Activated naive CD4-positive, alpha-beta T cell treated with anti-CD3 and anti-CD28 coated beads, Interleukin-2, amount 10 ng/mL, durations not matched to agents 7 days and 5 days (primary cell): ENCODE measurements at places on chromosomes 12 and 14.

- H3K27ac ChIP-seq = no peak overlapping the region
- DNase-seq = no peak
- no peaks in the 10 kb centered on the region for H3K4me1 ChIP-seq
- no peak overlapping the region for H3K4me3 ChIP-seq
- no peaks in the 10 kb centered on the region for H3K27me3 ChIP-seq
These were observed 437.1 kb downstream of the NPAS3 start for GRCh38 chr14:33375786-33376185.

GRCh38 chr14:59028476-59029202 is 159.8 kb upstream of the DAAM1 start:
- no peaks in the 10 kb centered on the region for H3K36me3 ChIP-seq
- H3K27me3 ChIP-seq = peaks cover 13% of the 10 kb centered on the region
- peak; percentile 59 for DNase-seq
- no peak overlapping the region for H3K4me3 ChIP-seq
- peaks cover 4% of the 10 kb centered on the region for H3K4me1 ChIP-seq

GRCh38 chr12:15662983-15663659 is 126.1 kb downstream of the EPS8 start:
- DNase-seq = no peak
- H3K4me3 ChIP-seq = no peak overlapping the region
- H3K27me3 ChIP-seq = peaks cover 4% of the 10 kb centered on the region
- no peak overlapping the region for H3K27ac ChIP-seq
- H3K36me3 ChIP-seq = no peaks in the 10 kb centered on the region
- H3K4me1 ChIP-seq = no peaks in the 10 kb centered on the region

GRCh38 chr12:79151956-79152355 is 287.4 kb downstream of the SYT1 start:
- no peak overlapping the region for H3K27ac ChIP-seq
- DNase-seq = no peak
- H3K27me3 ChIP-seq = no peaks in the 10 kb centered on the region
- no peaks in the 10 kb centered on the region for H3K36me3 ChIP-seq

DNA sequence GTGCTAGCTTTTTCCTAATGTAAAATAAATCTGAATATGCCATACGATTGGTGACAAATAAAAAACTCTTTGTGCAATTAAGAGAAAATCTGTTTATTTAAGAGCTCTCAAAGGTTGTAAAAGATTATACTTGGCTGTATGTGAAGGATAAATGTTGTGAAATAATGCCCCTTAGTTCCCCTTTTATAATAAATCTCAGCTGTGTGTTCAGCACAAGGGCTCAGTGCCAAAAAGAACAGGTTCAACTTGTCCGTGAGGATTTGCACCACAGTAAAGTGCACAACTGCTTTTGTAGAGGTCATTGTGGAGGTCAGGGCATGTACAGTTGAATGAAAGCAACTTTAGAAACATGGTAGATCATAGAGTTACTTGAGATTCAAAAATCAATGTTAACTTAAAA is 118.6 kb downstream of the TRMT5 start:
- H3K4me1 ChIP-seq = no peaks in the 10 kb centered on the region
- no peak overlapping the region for H3K4me3 ChIP-seq
- peaks cover 3% of the 10 kb centered on the region for H3K36me3 ChIP-seq
- no peak for DNase-seq
- no peak overlapping the region for H3K27ac ChIP-seq

DNA sequence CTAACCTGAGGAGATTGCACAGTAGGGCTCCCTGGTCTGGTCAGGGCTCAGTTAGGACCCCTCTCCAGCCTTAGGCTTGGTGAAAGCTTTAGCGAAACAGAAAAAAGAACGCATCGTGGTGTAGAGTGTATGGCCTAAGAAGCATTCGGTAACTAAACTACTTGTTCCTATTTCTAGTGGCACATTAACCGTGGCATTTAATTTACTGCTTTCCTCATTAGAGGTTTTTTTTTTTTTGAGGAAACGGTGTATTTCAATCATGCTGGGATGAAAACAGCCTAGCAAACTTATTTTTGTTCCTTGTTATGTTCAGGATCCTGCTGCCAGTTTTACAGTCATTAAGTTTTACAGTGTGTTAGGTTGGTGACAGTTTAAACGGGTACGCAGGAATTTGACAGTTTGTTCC is 518 bp upstream of the OSBPL8 start:
- H3K36me3 ChIP-seq = peaks cover 17% of the 10 kb centered on the region
- H3K4me1 ChIP-seq = peaks cover 34% of the 10 kb centered on the region
- no peak for DNase-seq
- H3K27ac ChIP-seq = peak overlapping the region; percentile 99

- H3K36me3 ChIP-seq = peaks cover 40% of the 10 kb centered on the region
- H3K27me3 ChIP-seq = no peaks in the 10 kb centered on the region
- peak overlapping the region; percentile 98 for H3K27ac ChIP-seq
- DNase-seq = peak; percentile 76
- peak overlapping the region; percentile 26 for H3K4me3 ChIP-seq
These were observed 23.1 kb downstream of the BICDL1 start for GRCh38 chr12:120012067-120012621.

DNA sequence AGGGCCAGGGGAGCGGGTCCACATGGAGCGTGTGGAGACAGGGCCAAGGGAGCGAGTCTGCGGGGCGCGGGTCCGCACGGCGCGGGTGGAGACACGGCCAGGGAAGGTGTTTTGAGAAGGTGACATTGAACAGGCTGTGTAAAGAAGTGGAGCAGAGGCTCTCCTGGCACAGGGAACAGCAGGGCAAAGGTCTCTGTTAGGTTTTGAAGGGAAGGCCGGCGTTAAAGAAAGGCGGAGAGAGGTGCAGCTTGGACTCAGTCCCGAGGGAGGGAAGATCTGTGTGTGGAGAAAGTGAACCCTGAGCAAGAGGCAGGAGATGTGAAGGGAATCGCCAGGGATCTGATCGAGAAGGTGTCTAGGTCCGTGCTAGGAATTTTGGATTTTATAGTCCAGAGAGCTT is 1.8 kb downstream of the PXMP2 start:
- H3K27me3 ChIP-seq = no peaks in the 10 kb centered on the region
- H3K4me3 ChIP-seq = peak overlapping the region; percentile 56
- no peak for DNase-seq
- H3K4me1 ChIP-seq = peaks cover 24% of the 10 kb centered on the region

GRCh38 chr14:65080960-65081747 is 21.2 kb downstream of the MAX start:
- no peak for DNase-seq
- H3K4me1 ChIP-seq = peaks cover 45% of the 10 kb centered on the region
- H3K36me3 ChIP-seq = peaks cover 82% of the 10 kb centered on the region

DNA sequence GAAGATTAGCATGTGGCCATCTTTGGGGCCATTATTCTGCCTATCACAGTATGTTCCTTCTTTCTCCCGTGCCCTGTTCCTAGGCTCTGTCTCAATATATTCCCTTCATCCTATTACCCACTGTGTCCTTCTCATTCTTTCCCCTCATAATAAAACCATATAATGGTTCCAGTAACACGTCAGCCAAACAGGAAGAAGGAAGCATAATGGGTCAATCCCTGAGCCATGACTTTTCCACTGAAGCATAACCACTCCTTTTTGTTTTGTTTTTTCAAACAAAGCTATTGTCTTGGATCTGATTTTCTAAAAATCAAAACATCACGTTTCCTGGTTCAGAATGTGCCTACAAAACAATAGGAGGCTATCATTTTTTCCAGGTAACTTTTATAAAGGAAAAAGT is 21.3 kb upstream of the RHOJ start:
- no peaks in the 10 kb centered on the region for H3K4me1 ChIP-seq
- no peaks in the 10 kb centered on the region for H3K36me3 ChIP-seq
- no peak overlapping the region for H3K27ac ChIP-seq
- H3K4me3 ChIP-seq = no peak overlapping the region
- no peak for DNase-seq

DNA sequence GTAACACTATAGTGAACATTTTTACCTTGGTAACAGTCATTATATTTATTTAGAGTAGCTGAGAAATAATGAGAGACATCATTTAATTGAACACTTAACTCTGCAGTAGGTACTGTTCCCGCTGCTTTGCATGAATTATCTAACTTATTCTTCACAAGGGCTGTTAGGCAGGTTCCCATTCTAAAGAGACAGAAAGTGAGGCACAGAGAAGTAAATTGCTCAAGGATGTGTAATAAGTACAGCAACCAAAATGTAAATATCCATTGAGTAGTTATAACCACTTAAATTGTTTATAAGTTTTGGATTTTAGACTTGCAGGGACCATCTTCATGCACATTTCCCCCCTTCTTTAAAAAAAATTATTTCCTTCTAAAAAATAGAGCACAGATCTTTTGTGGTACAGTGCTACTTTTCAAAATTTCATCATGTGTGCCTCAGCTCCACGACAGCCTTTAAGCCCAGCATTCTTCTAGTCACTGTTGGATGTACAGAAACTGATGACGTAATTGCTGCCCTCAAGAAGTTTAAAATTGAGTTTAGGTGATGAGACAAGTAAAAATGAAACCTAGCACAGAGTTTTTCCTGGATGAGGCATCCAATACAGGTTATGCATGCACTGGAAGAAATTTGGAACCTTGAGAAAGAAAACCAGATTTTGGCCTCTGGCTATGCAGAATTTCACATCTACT is 6.0 kb upstream of the MANSC4 start:
- no peak for DNase-seq
- H3K27ac ChIP-seq = peak overlapping the region; percentile 9
- H3K27me3 ChIP-seq = no peaks in the 10 kb centered on the region
- H3K36me3 ChIP-seq = peaks cover 32% of the 10 kb centered on the region
- H3K4me1 ChIP-seq = peaks cover 36% of the 10 kb centered on the region
- no peak overlapping the region for H3K4me3 ChIP-seq

GRCh38 chr14:88765130-88765529 is 27.6 kb downstream of the EML5 start:
- DNase-seq = no peak
- H3K36me3 ChIP-seq = no peaks in the 10 kb centered on the region
- no peak overlapping the region for H3K27ac ChIP-seq
- no peaks in the 10 kb centered on the region for H3K27me3 ChIP-seq
- no peak overlapping the region for H3K4me3 ChIP-seq
- no peaks in the 10 kb centered on the region for H3K4me1 ChIP-seq

DNA sequence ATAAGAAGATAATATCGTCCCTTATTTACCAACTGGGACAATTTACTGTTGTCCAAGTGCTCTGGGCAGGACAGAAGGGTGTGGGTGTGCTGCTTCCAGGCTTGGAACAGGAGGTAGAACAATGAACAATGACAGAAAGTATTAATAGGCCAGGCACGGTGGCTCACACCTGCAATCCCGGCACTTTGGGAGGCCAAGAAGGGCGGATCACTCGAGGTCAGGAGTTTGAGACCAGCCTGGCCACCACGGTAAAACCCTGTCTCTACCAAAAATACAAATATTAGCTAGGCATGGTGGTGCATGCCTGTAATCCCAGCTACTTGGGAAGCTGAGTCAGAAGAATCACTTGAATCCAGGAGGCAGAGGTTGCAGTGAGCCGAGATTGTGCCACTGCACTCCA is 2.5 kb downstream of the IFI27 start:
- peaks cover 15% of the 10 kb centered on the region for H3K4me1 ChIP-seq
- no peak for DNase-seq
- H3K27ac ChIP-seq = no peak overlapping the region
- peaks cover 43% of the 10 kb centered on the region for H3K27me3 ChIP-seq
- H3K36me3 ChIP-seq = no peaks in the 10 kb centered on the region

DNA sequence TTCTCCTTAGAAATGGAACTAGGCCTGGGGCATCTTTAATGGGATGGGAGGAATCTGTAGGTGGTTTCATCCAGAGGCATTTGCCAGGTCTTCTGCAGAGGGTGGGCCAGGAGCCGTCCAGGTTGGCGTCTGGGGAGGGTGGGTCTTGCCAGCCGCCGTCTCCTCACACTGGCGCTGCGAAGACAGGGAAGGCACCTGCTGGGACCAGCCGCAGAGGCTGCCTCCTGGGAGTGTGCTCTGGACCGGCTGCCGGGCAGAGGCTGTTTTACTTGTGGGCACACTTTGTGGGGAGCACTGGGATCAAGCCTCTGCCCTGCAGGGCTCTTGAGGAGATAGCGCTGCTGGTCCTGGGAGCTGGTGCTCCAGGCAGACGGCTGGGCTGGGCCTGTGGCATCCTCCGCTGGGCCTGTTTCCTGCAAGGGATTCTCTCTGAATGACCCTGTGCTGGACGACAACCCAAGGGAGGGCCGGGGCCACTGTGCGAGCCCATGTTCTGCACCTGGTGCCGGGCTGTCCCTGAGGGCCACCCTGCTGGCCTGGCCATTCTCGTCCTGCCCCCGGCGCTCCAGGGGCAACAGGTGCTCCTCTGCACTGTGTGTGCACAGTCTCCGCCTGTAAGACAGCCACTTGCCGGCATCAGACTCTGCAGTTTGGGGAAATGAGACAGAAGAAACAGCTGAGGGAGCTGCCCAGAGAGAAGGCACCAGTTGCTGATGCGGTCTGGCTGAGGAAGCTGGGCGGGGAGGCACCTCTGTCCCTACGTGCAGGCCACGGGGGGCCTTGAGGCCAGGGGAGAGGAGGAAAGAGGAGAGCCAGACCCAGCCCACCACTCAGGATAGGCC is 10.0 kb upstream of the TEX22 start:
- H3K4me1 ChIP-seq = peaks cover 15% of the 10 kb centered on the region
- no peaks in the 10 kb centered on the region for H3K27me3 ChIP-seq
- H3K36me3 ChIP-seq = peaks cover 2% of the 10 kb centered on the region
- H3K4me3 ChIP-seq = no peak overlapping the region

GRCh38 chr12:26401874-26402273 is 206.5 kb downstream of the SSPN start:
- H3K27me3 ChIP-seq = no peaks in the 10 kb centered on the region
- no peaks in the 10 kb centered on the region for H3K36me3 ChIP-seq
- no peak overlapping the region for H3K27ac ChIP-seq
- no peaks in the 10 kb centered on the region for H3K4me1 ChIP-seq
- H3K4me3 ChIP-seq = no peak overlapping the region

GRCh38 chr12:50024805-50025186 is 498 bp downstream of the RACGAP1 start:
- peak overlapping the region; percentile 92 for H3K4me3 ChIP-seq
- peaks cover 49% of the 10 kb centered on the region for H3K4me1 ChIP-seq

DNA sequence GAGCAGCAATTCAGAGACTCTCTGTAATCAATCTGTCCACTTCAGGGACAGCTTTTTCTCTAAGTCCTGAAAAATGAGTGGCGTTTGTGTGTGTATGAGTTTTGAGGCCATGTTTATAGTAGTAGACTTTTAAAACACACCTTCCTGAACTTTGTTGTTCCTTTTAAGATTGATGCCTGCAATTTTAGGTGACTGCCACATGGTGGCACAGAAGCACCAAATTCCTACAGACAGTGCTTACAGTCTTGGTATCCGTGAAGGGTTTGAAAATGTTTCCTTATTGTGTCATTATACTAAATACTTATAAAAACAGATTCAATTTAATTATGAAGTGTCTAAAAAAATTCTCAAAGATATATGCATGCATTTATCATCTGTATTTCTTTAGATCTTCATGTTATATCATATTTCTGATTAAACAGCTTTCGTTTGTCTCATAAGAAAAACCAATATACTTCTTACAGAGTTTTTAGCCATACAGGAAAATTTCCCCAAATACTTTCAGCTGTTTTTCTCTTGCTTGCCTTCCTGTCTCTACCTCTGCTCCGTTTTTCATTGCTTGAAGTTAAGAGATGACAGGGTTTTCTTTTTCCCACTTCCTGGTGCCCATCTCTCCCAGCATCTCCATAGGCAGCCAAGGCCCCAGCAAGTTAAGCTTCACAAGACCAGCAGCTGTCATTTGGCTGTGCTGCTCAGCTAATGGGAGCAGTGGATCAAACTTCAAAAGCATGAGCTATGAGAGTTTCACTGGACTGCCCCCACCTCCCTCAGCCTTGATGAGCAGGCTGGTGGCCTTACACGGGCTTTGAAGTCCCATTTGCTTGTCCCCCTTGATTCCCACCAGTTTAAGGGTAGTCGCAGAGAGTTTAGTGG is 259.6 kb downstream of the AKAP6 start:
- H3K27me3 ChIP-seq = no peaks in the 10 kb centered on the region
- no peak overlapping the region for H3K27ac ChIP-seq
- peak; percentile 23 for DNase-seq
- no peak overlapping the region for H3K4me3 ChIP-seq
- no peaks in the 10 kb centered on the region for H3K4me1 ChIP-seq
- no peaks in the 10 kb centered on the region for H3K36me3 ChIP-seq
